ENCODE measurements at places on chromosomes 4 and X.

DNA sequence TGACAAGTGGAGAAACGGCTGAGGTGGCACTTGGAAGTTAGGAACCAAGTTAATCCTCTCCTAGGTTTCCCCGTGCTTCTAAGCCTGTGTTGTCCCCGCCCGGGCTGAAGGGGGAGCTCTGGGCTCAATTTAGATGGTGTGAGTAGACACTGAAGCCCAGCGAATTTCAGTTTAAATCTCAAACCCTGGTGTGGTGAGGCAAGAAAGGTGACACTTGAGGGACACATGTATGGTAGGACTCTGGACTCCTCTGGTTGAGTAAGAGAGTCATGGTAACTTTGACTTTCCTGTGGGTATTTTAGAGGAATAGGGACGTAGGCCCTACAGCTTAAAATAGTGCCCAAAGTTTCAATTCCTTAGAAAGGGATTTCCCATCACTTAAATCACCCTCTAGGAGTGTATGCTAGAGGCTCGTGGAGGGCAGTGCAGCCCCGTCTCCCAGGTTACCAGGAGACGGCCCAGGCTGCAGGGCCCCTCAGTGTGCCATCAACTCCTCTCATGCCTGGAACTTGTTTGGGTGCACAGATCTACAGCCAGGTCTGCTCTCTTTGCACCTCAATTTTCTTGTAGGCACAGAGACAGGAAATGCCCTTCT is 24.0 kb downstream of the HAND2 start:
- no peak for DNase-seq

DNA sequence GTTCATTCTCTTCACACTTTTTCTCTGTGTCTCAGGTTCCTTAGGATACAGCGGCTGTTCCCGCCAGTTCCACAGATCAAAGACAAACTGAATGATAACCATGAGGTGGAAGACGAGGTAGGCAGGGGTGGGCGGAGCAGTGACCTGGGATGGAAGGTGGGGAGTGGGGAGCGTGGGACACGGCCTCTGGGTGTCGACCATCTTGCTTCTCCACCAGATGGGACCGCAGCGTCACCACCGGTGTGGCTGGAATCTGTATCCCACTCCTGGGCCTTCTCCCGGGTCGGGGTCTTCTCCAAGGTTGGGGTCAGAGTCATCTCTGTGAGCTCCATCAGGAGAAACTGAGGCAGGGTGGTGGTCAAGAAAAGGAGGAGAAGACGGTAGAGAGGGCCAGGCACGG is 31.2 kb upstream of the IL3RA start:
- no peak for DNase-seq

DNA sequence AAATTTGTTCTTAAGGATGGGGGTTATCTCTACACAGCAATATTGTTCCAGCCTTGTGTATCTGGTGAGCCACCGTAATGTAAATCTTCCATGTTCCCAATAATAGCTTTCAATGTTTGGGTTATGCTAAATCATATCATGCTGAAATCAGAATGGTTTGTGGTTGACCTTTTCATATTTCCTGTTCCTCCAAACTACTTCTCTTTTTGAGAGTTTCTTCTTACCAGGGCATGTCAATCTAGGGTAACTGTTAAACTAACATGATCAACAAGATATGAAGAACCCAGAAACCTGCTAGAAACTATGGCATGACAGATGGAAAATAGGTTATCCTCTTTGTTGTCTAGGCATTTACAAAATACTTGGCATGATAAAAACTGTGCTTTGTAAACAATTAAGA is 22.0 kb downstream of the TNMD start:
- DNase-seq = no peak

GRCh38 chr4:60897415-60897814 is 302.7 kb upstream of the ADGRL3 start:
- no peak for DNase-seq

- no peak for DNase-seq
Observed at GRCh38 chr4:70099206-70099605, 49.0 kb downstream of the HTN1 start.

DNA sequence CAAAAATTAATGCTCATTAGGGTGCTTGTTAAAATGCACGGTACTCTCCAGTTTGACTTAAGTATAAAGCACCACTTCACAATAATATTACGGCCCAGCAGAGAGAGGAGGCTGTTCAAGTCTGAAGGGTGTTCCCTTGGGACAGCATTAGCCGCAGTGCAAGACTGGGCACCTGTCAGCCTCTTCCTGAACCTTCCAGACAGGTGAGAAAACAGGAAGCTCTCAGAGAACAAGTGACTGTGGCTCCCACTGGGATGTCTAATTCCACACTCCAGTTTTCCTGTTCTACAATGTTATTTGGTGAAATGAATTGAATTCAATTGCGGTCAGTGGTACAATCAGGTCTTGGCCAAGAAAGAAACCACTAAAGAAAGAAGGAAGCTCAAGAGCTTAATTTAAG is 414.4 kb downstream of the SMARCA1 start:
- DNase-seq = no peak

DNA sequence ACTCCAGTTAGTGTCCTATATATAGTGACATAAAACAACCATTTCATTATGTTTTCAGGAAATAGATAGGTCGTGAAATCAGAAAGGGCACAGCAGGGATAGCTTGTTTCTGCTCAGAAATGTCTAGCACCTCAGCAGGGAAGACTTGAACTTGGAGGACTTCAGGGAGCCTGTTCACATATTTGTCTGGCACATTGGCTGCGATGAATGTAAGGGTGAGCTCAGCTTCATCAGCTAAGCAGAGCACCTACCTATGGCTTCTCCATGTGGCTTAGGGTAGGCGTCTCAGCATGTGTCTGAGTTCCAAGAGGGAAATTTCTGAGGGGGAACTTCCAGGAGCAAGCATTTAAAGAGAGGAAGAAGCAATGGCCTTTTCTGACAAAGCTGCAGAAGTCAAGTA is 126.2 kb downstream of the PCDH10 start:
- DNase-seq = no peak

DNA sequence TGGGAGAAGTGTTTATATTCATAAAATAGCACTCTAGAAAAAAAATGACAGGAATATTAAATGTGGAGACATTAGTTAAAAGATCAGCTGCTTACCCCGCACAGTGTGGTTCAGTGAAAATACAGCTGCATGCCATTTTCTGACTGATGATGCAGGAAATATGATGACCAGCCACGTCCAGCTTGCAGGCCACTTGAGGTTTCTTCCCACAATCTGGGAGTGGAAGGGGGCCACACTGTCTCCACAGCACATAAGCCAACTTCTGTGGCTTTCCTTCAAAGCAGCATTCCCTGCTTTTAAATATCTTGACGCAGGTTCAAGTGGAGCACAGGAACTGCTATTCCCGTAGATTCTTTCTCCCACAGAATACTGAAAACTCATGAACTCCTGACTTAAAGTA is 173.4 kb upstream of the GALNT7 start:
- no peak for DNase-seq

DNA sequence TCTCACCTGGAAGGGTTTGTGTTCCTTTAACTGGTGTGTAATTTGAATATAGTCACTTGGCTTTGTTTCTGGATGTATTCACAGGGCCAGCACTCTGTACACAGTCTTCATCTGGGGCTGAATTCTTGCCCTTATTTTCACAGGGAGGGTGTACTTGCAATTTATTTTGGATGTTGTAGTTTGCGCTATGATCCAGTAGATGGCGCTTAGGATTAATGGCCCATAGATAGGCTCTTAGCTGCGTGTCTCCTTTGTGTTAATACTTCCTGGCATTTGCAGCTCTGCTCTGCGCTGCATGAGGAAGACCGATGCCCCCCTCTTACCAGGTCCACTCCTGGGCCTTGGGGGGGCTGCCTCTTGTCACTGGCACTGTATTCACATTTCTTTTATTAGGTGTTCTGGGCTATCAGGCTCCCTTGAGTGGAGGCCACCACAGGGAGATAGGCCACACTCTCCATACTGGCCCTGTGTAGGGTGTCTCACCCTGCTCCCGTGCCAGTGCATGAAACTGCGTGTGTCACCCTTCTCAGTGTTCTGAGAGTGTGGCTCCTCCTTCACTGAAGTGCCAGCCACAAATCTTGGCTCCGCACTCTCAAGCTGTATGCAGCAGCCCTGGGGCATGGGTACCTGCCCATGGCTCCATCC is 562.2 kb downstream of the ZIC3 start:
- DNase-seq = no peak

DNA sequence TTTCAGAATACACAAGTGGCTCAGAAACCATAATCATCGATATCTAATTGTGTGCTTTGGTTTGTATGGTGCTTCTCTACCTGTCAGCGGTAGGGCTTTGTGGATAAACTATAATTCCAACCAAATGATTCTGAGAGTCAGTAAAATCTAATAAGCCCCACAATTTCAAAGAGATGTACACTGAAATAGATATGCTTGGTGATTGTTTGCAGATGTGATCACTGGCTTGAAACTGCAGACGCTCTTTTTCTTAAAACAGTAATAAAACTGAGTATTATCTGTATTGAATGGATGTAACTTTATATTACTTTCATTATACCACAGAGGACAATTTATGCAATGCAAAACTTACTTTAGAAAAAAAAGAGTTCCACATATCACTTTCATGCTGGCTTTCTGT is 198.8 kb upstream of the ANXA10 start:
- no peak for DNase-seq

- DNase-seq = no peak
Observed at GRCh38 chr4:77819404-77819842, 255 bp upstream of the CNOT6L start.

DNA sequence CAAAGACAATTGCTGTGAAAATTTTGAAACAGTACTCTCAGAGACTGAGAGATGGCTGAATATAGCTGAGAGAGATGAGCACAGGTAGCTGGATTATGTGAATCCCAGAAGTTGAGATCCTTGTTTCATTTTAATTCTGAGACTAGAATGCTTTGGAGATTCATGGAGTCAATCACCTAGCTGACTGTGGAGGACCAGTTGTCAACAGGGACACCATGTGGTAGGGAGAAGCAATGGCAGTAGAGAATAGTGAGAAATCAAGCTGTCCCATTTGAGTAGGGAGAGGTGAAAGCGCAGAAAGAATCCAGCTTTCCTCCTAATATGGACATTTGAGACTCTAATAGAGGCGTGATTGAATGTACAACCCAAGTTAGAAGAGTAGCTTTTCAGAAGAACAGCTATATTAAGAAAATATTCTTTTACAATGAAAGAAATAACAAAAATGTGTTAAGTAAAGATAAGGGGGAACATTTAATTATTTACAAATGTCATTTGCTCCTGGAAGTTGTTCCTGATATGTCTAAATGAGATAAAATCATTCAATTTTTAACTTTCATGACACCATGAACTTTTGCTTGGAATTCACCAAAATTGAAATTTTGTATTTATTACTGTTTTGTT is 30.3 kb upstream of the GLRB start:
- DNase-seq = no peak

GRCh38 chr4:114547340-114548134 is 51.1 kb upstream of the UGT8 start:
- no peak for DNase-seq

DNA sequence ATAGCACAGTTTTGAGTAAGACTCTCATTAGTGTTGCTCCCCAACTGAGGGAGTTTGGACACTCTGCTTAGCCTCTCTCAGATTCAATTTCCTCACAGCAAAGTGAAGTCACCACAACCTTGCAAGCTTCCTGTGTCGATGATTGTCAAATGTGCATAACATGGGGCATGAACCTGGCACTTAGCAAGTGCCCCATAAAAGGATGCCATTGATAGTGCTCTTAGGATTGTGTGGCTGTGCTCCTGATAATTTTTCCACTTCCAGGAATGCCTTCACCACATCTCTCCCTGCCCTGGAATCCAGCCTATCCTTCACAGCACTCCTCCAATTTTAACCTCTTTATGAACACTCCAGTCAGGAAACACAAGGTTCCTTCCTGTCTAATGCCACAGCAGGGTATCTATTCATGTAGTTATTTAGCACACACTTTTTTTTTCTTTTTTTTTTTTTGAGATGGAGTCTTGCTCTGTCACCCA is 309.4 kb downstream of the PPP3CA start:
- no peak for DNase-seq

- DNase-seq = no peak
Observed at GRCh38 chr4:45062935-45063545, 336.7 kb upstream of the GNPDA2 start.

DNA sequence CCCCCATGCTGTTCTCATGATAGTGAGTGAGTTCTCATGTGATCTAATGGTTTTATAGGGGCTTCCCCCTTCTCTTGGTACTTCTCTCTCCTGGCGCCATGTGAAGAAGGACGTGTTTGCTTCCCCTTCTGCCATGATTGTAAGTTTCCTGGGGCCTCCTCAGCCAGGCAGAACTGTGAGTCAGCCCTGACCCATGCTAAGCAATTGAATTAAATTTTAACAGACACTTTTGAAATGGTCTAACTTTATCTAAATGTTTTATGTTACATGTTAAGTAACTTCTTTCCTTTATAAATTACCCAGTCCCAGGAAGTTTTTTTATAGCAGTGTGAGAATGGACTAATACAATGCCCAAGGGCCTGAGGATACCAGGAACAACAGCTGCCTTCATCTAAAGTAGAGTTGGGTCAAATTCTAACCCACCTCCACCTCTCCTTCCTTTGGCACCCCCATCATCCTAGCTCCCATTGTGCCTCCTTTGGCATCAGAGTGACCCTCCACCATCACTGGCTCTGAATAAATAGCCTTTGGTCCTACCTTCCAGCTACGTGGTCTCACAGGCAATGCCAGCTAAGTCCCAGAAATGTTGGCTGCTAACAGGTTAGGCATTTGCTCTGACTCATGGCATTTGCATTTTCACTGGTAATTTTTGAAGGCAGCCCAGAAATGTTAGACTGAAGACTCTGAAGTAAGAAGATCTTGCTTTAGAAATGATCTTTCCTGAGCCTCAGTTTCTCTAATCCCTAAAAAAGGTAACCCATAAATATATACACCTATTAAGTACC is 182.1 kb downstream of the MOSPD2 start:
- DNase-seq = no peak

GRCh38 chr4:40119344-40119743 is 62.7 kb downstream of the N4BP2 start:
- DNase-seq = no peak

DNA sequence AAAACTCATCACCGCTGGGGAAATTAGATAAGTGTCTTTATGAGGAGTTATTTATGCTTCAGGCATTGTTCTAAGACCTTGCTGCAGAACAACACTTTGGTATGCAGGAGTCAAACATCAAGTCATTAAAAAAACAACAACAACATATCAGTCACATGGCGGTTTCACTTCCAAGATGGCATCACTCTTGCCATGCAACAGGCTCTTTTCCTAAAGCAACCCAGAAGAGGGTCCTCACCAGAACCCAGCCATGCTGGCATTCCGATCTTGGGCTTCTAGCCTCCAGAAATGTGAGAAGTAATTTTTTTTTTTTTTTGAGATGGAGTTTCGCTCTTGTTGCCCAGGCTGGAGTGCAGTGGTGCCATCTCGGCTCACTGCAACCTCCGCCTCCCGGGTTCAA is 8.7 kb upstream of the RBMX start:
- no peak for DNase-seq

DNA sequence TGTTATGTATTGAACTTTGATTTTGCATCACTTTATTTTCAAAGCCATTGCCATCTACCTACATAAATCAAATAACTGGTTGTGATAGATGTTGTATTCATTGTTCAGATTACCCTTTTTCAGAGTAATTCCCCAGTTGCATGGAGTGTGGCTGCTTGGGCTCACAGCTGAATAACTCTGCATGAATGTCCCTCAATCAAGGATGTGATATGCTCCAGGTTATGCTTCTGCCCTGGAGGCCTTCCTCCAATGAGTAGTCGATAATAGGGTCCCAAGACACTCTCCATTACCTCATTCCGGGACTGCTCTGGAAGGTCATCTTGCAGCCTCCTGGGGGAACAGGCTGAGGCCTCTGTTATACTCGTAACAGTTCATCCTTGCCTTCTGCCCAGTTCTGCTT is 251.8 kb downstream of the ADGRL3 start:
- no peak for DNase-seq
